ENCODE measurements at places on chromosomes 12 and 14.

- DNase-seq: no peak
Observed at GRCh38 chr14:72801836-72802587, 91.9 kb downstream of the DPF3 start.

DNA sequence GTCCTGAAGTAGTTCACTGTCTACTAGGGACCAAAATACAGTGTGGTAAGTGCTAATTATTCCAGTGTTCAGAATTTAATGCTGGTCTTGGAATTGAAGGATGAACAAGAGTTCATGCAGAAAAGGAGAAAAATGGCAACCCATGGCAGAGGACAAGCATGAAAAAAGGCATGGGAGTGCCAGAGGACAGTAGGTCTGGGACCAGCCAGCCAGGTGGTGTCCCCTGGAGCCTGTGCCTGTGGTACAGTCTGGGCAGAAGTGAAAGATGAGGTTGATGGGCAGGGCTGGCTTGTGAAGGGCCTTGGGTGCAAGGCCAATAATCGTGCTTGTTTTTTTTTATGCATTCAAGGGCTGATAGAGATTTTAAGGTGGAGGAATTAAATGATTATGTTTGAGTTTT lies 21.0 kb downstream of the C12orf75 start:
- no peak for DNase-seq

DNA sequence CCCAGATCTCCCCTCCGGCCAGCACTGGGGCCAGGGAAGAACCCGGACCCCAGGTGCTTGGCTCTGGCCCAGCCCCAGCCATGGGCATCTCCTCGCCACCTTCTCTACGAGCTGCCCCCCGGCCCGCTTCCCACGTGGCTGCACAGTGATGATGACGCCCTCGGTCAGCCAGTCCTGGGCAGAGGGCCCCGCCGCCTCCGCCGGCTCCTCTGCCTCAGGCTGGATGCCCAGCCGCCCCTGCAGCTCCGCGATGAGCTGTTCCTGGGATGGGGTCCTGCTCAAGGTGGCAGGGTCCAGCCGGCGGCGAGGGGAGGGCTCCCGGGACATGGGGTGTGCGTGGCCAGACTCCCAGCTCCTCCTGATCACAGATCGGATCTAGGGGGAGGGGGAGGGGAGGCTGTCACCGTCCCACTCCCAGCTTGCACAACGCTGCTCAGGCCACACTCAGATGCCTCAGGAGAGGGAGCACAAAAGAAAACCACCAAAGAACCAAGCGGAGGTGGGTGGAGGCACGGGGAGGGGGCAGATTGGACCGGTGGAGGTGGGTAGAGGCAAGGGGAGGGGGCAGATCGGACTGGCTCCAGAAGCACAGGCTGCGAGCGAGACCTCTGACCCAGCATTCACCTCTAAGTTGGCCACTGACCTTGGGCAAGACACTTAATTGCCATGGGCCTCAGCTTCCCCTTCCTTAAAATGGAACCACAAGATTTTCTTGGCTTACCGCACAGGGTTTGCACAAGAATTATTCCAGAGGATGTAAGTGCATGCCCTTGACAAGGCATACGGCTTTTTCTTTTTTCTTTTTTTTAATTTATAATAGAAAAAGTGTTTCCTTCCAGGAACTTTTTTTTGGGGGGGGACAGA lies 16.1 kb upstream of the RPLP0 start:
- DNase-seq: no peak

- no peak for DNase-seq
Observed at GRCh38 chr12:123748661-123749060, 13.4 kb upstream of the DNAH10 start.

- DNase-seq: no peak
Observed at GRCh38 chr12:56040963-56041551, 661 bp upstream of the RPS26 start.

GRCh38 chr14:49306152-49306751 lies 279.9 kb downstream of the RPS29 start:
- peak; percentile 33 for DNase-seq

DNA sequence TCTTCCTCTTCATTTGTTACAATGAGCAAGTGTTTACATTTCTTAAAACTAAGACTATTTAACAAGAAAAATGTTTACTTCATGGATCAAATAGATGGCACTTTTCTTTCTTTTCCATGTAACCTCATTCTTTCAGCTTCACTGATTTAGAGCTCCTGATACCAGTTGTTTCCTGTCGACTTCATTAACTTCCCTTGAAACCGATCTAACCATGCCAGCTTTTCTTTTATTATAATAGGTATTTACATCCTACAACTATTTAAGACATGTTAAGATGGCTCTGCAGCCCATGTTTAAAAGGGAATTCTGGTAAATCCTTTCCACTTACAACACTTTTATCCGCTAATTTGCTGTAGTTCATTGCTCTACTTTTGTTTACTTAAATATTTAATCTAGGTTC lies 107.3 kb upstream of the DCN start:
- no peak for DNase-seq

- no peak for DNase-seq
Observed at GRCh38 chr14:57136669-57137328, 131.9 kb downstream of the EXOC5 start.

DNA sequence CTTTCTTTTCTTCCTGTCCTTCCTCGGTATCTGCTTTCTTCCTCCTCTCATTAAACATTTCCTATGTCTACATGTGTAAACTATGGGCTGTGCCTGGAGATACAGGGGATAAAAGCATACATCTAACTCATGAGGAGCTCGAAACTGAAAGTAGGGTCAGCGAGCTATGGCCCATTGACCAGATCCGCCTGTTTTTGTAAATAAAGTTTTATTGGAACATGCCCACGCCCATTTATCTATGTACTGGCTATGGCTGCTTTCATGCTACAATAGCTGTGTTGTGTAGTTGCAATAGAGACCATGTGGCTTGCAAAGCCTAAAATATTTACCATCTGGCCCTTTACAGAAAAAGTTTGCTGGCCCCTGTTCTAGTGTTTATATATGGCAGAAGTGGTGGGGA lies 500.8 kb upstream of the GARIN6 start:
- no peak for DNase-seq

GRCh38 chr12:99498756-99499155 lies 148.8 kb upstream of the GARIN6 start:
- no peak for DNase-seq

- no peak for DNase-seq
Observed at GRCh38 chr12:52056801-52057637, 5.8 kb downstream of the NR4A1 start.

DNA sequence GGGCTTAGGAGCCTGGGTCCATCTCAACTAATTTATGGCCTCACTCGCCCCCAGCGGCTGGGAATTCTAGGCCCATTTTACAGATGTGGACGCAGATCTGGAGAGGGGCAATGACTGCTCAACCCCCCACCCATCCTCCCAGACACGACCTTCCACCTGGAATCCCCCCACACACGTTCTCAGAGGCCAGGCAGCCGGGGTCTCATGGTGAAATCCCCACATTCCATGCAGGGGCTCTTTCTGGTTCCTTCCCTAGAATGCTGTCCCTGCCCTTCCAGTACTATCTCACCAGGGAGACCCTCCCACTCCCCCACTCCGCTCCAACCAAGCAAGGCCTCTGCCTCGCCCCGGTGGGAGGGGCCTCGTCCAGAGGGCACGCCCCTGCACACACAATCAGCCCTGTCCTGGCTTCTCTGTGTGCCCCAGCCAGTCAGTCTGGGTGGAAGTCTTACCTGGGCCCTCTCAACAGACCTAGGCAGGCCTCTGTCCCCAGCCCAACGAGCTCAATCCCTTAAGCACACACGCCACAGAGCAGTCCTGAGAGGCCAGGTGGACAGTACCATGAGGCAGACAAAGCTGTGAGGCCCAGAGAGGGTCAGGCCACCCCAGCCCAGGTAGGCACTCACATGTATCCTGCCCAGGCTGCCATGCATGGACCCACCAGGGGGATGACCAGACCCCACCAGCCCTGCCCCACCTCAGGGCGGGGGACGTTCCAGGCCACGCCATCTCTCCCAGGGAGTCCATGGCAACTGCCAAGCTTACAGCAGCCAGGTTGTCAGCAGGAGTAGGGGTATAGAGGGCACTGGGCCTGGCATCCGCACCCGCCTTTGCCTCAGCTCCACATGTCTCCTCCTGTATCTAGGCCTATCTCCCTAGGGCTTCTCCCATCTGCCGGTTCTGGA lies 1.3 kb upstream of the ANKRD9 start:
- DNase-seq: peak; percentile 43

- DNase-seq: peak; percentile 76
Observed at GRCh38 chr12:47837190-47838171, 17.8 kb upstream of the HDAC7 start.

DNA sequence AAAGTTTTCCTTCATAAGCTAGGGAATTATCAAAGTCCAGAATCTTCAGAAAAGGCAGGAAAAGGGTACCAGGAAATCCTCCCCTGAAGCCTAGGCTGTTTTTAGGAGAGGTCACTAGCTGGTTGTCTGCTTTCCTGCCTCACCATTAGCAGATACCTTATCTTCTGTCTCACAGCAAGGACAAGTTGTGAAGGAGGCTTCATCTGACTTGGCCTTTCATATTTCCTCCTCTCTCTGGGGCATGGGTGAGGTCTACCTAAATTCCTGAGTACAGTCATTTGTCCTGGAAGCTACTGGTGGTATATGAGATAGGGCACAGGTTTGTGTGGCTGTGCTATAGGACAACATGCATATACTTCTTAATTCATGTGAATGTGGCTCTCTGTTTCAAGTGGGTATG lies 2.3 kb downstream of the FOXJ2 start:
- DNase-seq: no peak

DNA sequence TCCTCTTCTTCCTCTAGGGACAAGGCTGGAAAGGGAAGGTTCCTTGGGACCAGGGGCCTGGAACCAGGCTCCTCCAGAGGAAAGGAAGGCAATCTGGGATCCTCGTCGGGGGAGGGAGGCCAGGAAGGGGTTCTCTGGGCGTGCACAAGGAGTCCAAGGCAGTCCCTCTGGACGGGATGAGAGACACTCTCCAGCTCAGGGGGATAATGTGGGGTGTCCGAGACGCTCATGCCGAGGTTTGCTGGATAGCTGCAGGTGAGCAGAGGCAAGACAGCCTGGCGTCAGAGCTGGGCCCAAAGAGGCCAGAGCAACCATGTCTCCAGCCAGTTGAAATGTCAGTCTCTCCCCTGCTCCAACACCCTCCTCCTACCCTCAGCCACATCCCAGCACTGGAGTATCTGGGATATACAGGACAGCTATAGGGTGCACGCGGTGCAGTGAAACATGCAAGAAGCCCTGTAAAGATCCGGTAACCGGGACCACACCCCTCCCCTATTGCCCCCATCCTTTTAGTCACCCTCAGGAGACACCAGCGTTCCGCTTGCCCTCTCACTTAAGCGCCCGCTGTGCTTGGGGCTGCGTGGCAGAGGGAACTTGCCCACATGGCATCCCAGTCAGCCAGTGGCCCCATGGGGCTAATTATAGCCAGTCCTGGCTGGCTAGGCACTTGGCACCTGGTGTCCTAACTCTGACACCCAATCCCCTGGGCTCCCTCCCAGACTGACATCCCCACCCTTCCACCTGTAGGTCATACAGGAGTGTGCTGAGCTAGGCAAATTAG lies at the start of gene KLHL33:
Gene KLHL33 (minus strand): TSS at position 585 of the 781 bp plus-strand sequence. CDS start 355 bp downstream, at position 230.
- DNase-seq: no peak

DNA sequence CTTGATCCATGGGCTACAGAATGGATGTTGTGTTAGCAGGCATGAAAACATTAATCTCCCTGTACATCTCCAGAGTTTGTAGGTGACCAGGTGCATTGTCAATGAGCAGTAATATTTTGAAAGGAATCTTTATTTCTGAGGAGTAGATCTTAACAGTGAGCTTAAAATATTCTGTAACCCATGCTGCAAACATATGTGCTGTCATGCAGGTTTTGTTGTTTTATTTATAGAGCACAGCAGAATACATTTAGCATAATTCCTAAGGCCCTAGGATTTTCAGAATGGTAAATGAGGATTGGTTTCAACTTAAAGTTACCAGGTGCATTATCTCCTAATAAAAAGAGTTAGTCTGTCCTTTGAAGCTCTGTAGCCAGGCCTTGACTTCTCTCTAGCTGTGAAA lies 3.5 kb upstream of the FITM1 start:
- no peak for DNase-seq

DNA sequence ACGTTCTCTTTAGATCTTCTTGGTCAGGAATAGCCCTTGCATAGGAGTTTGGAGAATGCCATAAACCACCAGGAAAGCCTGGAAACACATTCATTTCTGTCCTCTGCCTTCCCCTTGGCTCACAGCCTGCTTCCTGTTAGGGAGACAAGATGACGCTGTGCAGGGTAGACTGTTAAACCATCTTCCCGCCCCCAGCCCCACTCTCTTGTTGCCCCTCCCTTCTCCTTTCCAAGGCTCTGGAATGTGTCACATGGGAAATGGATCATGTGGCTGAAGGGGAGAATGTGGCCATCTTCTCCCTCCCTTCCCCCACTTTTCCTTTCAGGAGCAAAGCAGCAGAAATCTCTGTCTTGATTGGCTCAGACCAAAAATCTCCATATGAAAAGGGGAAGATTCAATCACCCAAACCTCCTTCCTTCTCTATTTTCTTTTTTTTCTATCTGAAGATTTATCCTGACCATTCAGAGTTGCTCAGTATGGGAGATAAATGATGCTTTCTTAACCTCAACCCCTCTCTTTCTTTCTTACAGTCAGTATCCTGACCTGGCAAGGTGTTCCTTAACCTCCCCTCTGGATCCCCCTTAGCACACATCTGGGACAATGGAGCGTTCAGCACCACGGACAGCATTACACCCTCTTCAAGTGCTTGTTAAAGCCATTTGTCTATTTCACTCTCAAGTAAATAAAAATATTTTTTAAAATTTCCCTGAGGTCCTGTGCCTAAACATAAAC lies 11.4 kb downstream of the GPR19 start:
- peak; percentile 17 for DNase-seq

- DNase-seq: peak; percentile 66
Observed at GRCh38 chr14:21978184-21978998, 304.8 kb upstream of the OR4E1 start.

- no peak for DNase-seq
Observed at GRCh38 chr14:100440758-100441203, 117.6 kb downstream of the SLC25A47 start.

GRCh38 chr12:75939016-75939642 lies 92.4 kb downstream of the PHLDA1 start:
- DNase-seq: no peak

GRCh38 chr12:107322063-107322462 lies 228.7 kb upstream of the CRY1 start:
- no peak for DNase-seq

- no peak for DNase-seq
Observed at GRCh38 chr12:130947028-130947613, 6.6 kb upstream of the ADGRD1 start.

GRCh38 chr14:49512147-49512551 lies 74.0 kb downstream of the RPS29 start:
- no peak for DNase-seq
